RPMI7951 (cell line): ENCODE measurements at places on chromosomes 7 and 10.

DNA sequence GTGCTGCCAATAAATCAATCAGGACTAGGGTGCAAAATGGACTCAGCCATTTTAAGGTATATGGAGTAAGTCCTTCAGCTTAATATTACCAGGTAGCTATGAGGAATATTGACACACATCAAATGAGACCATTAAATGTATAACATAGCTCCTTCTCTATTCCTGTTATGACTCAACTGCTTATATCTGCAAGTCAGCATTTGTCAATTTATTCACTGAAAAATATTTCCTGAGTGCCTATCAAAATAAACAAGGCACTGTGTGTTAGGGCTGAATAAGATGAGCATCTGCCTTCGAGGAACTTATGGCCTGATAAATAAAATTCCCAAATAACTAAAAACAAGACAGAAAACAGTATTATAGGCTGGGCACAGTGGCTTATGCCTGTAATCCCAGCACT, 113.8 kb downstream of the CDK6 start:
- no peak for DNase-seq

- no peak for DNase-seq
These were observed 808.4 kb downstream of the NXPH1 start for GRCh38 chr7:9241826-9242225.

DNA sequence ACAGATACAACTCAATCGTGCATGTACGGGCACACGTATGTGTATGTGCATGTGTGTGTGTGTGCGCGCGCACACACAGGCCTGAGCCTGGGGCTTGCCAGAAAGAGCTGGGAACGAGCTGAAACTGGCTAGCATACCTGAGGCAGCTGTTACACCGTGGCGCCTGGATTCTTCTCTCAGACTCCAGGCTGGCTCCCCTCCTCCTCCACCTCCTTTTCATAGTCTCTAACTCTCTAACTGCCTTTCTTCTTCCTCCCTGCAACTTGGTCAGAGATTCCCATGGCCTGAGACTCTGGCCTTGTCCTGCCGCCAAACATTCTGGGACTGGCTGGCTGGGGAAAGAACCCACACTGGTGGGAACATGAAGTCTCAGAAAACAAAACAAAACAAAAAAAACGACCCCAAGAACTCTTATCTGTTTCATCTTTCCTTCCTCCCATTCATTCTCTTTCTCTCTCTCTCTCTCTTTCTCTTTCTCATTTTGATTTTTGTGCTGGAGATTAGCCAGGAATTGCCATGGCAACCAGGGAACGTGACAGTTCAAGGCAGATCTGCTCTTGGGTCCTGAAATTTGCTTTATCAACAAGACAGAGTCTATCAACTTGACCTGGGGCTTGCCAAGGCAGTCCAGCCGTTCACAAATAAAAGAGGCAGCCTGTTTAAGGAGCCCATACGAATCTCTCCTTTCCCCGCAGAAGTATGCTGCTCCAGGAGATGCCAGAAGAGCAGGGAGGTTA, 76.8 kb upstream of the SEM1 start:
- DNase-seq: no peak

DNA sequence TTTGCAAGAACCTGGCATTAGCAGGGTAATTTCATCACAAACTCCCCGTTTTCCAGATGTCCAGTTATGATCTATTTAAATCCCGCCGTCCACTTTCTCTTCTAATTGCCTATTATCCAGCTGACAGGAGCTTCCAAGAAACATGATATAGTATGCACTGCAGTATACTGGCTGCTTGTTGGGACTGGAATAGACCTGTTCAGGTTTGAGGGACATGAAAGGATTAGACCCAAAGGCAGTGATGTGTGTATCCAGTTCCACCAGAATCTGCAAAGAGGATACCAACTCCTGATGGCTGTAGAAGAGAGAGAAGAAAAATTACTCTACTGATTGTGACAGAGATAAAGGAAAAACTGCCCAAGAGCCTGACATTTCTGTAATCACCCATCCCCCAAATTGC, 8.9 kb downstream of the MSS51 start:
- no peak for DNase-seq

- no peak for DNase-seq
These were observed 341.5 kb downstream of the PHTF2 start for GRCh38 chr7:78140109-78140508.

- DNase-seq: no peak
These were observed 97.3 kb downstream of the GRID1 start for GRCh38 chr10:86269332-86269731.

GRCh38 chr10:122221958-122222357, 49.1 kb upstream of the BTBD16 start:
- peak; percentile 15 for DNase-seq
